HFFc6 (cell line): ENCODE measurements at places on chromosomes 16 and 17. TPM values are rescaled to one million over a fixed set of nuclear protein-coding genes. Genes with fewer than 3 reads are reported as not detected.
A peak's percentile ranks its signal among the peaks of the same experiment; 100 is the strongest.

- no peaks in the 10 kb centered on the region for H3K27me3 ChIP-seq
- no peaks in the 10 kb centered on the region for H3K36me3 ChIP-seq
- peak overlapping the region; percentile 33; the same call in 1 of the 2 replicates for H3K4me3 ChIP-seq
- DNase-seq = no peak
Observed at GRCh38 chr16:74107795-74108610, 188.6 kb upstream of the PSMD7 start.

DNA sequence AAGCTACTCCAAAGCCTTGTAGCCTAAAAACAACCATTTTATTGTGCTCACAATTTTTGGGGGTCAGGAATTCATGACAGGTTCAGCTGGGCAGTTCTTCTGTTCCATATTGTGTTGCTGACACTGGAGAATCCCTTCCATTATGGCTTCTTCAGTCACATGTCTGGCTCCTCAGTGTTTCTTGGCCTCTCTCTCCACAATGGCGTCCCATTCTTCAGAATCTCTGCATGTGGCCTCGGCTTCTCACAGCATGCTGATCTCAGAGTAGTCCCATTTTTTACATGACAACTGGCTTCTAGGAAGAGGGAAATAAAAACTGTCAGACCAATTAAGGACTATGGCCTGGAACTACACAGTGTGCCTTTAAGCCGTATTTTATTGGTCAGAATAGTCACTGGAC lies 49.7 kb downstream of the NF1 start:
- H3K36me3 ChIP-seq = peaks cover 49% of the 10 kb centered on the region
- peaks cover 23% of the 10 kb centered on the region for H3K4me1 ChIP-seq
- H3K27me3 ChIP-seq = no peaks in the 10 kb centered on the region; the same call in 1 of the 2 replicates
- no peak for DNase-seq
- no peak overlapping the region for H3K27ac ChIP-seq

DNA sequence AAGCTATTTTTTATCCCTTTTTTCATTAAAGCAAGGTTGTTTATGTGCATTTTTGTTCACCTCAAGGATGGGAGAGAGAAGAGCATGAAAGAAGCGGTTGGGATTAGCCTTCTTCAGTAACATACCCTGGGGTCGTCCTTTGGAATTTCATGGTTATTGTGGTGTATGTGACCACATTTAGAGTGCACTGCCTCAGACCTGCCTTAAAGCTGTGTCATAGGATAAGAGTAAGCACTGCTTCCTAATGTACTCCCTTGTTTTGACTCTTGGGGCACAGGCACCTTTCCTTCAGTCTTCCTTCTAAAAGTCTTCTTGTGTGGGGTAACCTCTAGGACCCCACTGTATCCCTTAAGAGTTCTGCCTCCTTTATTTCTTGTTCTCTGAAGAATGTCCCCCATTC lies 28.9 kb downstream of the TNRC6A start:
- H3K36me3 ChIP-seq = peaks cover 10% of the 10 kb centered on the region
- no peak overlapping the region for H3K4me3 ChIP-seq
- H3K4me1 ChIP-seq = peaks cover 8% of the 10 kb centered on the region
- no peak overlapping the region for H3K27ac ChIP-seq
- DNase-seq = no peak
- no peaks in the 10 kb centered on the region for H3K27me3 ChIP-seq

DNA sequence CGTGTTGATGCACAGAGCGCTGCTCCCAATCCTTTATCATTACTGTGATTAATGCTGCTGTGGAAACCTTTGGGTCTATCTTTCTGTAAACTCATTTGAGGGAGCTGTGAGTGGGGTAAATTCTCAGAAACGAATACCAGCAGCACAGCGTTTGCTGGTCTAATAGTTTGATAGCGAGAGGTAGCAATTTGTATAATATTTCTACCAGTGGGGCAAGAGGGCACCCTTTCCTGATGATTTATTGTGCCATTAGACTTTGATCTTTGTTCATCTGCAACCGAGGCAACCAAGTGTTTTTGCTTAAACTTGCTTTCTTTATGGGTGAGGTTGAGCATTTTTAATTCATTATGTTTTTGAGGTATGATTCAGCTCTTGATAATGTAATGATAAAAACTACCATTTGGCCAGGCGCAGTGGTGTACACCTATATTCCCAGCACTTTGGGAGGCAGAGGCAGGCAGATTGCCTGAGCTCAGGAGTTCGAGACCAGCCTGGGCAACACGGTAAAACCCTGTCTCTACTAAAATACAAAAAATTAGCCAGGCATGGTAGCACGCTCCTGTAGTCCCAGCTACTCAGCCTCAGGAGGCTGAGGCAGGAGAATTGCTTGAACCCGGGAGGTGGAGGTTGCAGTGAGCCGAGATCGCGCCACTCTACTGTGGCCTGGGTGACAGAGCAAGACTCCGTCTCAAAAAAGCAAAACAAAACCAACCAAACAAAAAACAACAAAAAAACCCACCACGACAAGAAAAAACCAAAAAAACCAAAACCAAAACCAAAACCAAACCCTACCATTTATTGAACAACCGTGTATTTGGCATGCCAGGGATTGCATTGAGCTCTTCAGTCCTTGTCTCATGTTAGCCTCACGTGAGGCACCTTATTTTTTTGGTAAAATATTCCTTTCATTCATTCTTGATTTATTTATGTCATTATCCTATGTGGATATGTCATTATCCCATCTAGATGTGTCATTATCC lies 81.5 kb downstream of the PLCG2 start:
- no peak overlapping the region for H3K27ac ChIP-seq
- H3K4me3 ChIP-seq = no peak overlapping the region

GRCh38 chr17:7885367-7886226 lies 3.0 kb upstream of the CHD3 start:
- H3K4me1 ChIP-seq = peaks cover 5% of the 10 kb centered on the region
- H3K27ac ChIP-seq = no peak overlapping the region
- no peak for DNase-seq

DNA sequence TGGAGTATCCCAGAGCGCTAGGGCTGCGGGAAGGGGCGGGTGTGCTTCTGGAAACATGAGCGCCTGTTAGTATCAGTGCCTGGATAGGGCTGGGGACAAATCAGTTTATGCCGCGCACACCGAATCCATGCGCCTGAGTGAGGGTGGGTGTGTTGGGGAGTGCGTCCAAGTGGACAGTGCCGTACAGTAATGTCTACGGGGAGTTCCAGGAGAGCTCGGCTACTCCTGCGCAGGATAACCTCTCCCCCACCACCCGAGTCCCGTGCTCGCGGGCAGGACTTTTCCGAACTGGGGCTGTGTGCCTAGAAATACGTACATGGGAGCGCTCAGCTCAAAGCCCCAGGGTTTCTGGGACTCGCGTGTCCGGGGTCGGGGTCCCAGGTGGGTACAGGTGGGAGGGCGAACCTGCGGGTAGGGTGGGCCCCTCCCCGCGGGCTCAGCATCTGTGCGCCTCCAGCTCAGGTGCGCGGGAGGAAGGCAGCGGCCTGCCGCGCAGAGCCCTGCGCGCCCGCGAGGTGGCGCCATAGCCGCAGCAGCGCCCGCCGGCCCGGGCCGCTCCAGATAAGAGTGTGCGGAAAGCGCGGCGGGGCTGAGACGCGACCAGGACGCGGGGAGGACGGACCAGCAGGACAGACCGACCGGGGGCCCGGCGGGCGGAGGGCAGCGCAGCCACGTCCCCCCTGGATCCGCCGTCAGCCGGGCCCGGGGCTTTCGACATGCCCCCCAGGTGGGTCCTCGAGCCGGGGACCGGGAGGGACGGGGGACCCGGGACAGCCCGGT lies at the start of gene HIC1:
Gene HIC1 (plus strand): TSS at position 592 of the 780 bp plus-strand sequence. CDS start 1,588 bp downstream, outside the sequence.
- peaks cover 4% of the 10 kb centered on the region; the same call in 1 of the 2 replicates for H3K36me3 ChIP-seq
- H3K4me1 ChIP-seq = peaks cover 12% of the 10 kb centered on the region
- H3K27me3 ChIP-seq = peaks cover 4% of the 10 kb centered on the region; the same call in 1 of the 2 replicates
- peak; percentile 69 for DNase-seq
- H3K4me3 ChIP-seq = peak within 1 kb of the TSS; percentile 82
- H3K27ac ChIP-seq = peak within 1 kb of the TSS; percentile 80

DNA sequence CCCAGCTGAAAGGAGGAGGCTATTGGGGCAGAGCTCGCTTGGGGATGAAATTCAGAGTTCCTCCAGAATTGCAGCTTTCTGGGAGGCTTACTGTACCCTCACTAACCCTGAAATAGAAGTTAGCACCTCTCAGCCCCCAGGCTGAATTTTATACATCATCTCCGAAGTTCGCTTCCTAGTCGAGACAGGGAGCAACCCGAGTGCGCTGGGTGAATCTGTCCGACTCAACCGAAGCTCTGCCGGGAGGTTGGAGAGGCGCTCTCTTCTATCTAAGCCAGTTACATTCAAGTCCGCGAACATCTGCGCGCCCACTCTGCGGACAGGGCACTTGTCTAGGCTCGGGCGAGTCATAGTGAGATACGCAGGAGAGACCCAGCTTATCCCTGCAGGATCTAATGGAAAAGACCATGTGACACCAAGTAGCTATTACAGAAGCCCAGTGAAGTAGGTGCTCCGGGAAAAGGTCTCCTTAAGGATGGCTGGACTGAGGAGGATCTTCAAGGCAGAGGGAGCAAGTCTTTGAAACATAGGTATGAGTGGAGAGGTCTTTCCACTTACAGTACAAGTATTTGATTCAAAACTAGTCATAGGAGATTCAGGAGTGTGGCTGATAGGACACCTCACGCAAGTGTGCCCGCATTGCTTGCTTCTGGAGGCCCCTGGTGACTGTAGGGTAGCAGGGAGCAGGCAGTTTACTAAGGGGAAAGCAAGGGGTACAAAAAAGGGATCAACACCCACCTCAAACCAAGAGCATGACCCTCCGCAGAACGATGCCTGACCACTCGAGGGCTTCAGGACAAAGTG lies 646 bp upstream of the HES7 start:
- peaks cover 66% of the 10 kb centered on the region for H3K4me1 ChIP-seq
- peak overlapping the region; percentile 8; the same call in 1 of the 2 replicates for H3K27ac ChIP-seq
- peaks cover 12% of the 10 kb centered on the region for H3K27me3 ChIP-seq

DNA sequence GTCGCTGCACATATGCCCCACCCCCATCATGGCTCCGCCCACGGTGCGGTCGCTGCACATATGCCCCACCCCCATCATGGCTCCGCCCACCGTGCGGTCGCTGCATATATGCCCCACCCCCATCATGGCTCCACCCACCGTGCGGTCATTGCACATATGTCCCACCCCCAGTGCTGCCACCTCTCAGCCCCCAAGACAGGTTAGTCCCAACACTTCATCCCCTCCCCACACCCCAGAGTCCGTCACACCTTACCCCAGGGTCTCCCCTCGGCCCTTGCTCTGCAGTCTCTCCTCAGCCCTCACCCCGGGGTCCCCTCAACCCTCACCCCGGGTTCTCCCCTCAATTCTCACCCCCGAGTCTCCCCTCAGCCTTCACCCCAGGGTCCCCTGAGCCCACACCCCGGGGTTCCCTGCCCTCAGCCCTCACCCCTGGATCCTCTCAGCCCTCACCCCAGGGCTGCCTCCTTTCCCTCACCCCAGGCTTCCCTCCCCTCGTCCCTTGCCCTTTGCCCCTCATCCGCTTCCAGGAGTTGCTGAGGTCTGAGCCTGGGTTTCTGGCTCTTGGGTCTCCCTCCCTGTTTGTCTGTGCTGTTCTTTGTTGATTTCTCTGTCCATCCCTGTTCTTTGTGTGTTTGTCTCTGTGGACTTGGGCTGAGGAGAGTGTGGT lies 25.6 kb downstream of the TPSG1 start:
- DNase-seq = no peak
- H3K4me1 ChIP-seq = no peaks in the 10 kb centered on the region

GRCh38 chr17:73112246-73112645 lies 19.8 kb upstream of the SLC39A11 start:
- DNase-seq = no peak
- no peaks in the 10 kb centered on the region for H3K36me3 ChIP-seq
- H3K4me1 ChIP-seq = peaks cover 7% of the 10 kb centered on the region
- H3K27ac ChIP-seq = no peak overlapping the region
- peaks cover 10% of the 10 kb centered on the region; the same call in 1 of the 2 replicates for H3K27me3 ChIP-seq

DNA sequence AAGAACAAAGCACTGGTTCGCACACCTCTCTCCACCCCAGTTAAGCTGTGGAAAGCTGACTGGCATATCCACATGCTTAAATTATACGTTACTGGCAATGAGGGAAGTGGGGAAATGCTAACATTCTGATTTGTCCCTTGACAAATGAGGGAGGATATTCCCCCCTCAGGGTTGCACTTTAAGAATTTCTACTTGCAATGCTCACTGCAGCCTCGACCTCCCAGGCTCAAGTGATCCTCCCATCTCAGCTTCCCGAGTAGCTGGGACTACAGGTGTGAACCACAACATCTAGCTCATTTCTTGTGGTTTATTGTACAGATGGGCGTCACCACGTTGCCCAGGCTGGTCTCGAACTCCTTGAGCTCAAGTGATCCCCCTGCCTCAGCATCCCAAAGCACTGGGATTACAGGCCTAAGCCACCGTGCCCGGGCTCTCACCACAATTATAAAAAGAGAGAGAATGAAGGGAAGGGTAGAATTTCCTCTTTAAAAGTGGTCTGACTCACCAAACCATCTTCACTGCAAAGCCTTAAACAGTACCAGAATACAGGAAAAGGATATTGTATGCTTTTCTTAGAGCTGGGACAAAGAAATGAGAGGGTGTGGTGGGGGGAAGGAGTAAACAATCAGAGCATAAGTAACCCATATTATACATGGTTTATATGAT lies 38.9 kb downstream of the KANSL1 start:
- DNase-seq = peak; percentile 21
- peaks cover 84% of the 10 kb centered on the region for H3K4me1 ChIP-seq
- H3K27ac ChIP-seq = peak overlapping the region; percentile 47; the same call in 1 of the 2 replicates
- H3K36me3 ChIP-seq = no peaks in the 10 kb centered on the region
- H3K4me3 ChIP-seq = peak overlapping the region; percentile 47; the same call in 1 of the 2 replicates

- DNase-seq = peak; percentile 65
- peaks cover 3% of the 10 kb centered on the region for H3K27me3 ChIP-seq
- no peak overlapping the region for H3K4me3 ChIP-seq
- H3K36me3 ChIP-seq = no peaks in the 10 kb centered on the region
- H3K27ac ChIP-seq = no peak overlapping the region
- H3K4me1 ChIP-seq = peaks cover 34% of the 10 kb centered on the region
Observed at GRCh38 chr17:45385331-45385997, 47.2 kb downstream of the ARHGAP27 start.

- no peak overlapping the region for H3K4me3 ChIP-seq
- H3K4me1 ChIP-seq = no peaks in the 10 kb centered on the region
- H3K36me3 ChIP-seq = peaks cover 5% of the 10 kb centered on the region; the same call in 1 of the 2 replicates
Observed at GRCh38 chr16:13113741-13114140, 212.3 kb downstream of the SHISA9 start.

- H3K4me1 ChIP-seq = no peaks in the 10 kb centered on the region; the same call in 1 of the 2 replicates
- DNase-seq = no peak
- H3K4me3 ChIP-seq = no peak overlapping the region
- no peaks in the 10 kb centered on the region for H3K27me3 ChIP-seq
- H3K27ac ChIP-seq = no peak overlapping the region
- H3K36me3 ChIP-seq = peaks cover 16% of the 10 kb centered on the region
Observed at GRCh38 chr17:82985973-82986372, 93.4 kb upstream of the METRNL start.

- H3K36me3 ChIP-seq = peaks cover 7% of the 10 kb centered on the region
- H3K4me1 ChIP-seq = peaks cover 9% of the 10 kb centered on the region
- H3K27ac ChIP-seq = no peak overlapping the region
- H3K4me3 ChIP-seq = no peak overlapping the region
- peak; percentile 11 for DNase-seq
Observed at GRCh38 chr16:16143038-16143763, 80.1 kb downstream of the ABCC6 start.

GRCh38 chr17:40561871-40562611 lies 3.2 kb downstream of the CCR7 start:
- H3K4me3 ChIP-seq = no peak overlapping the region
- peaks cover 27% of the 10 kb centered on the region for H3K27me3 ChIP-seq
- no peak overlapping the region for H3K27ac ChIP-seq
- no peaks in the 10 kb centered on the region for H3K36me3 ChIP-seq
- peaks cover 28% of the 10 kb centered on the region for H3K4me1 ChIP-seq
- DNase-seq = no peak

- DNase-seq = no peak
- peaks cover 14% of the 10 kb centered on the region for H3K4me1 ChIP-seq
- H3K36me3 ChIP-seq = peaks cover 5% of the 10 kb centered on the region
- H3K27me3 ChIP-seq = peaks cover 23% of the 10 kb centered on the region
Observed at GRCh38 chr16:87550495-87550961, 51.8 kb upstream of the JPH3 start.

The SP2 gene
- 13.0 and 16.0 TPM in 2 replicates for total RNA-seq

The APOBR gene
- not detected in 3 replicates for total RNA-seq

The G6PC1 gene
- not detected in 3 replicates for total RNA-seq

The ZNF624 gene
- total RNA-seq = 3.0 to 3.1 TPM (median 3.0 TPM) in 3 replicates

The SSTR5 gene
- not detected in 3 replicates for total RNA-seq
